Right ventricle myocardium inferior (tissue), 1 donor: ENCODE measurements at places on chromosomes 12 and 14. TPM values are rescaled to one million over a fixed set of nuclear protein-coding genes. Genes with fewer than 3 reads are reported as not detected.

- DNase-seq = no peak
These were observed 62.5 kb upstream of the PYGL start for GRCh38 chr14:51006781-51007211.

GRCh38 chr14:22820731-22821130 is 5.5 kb upstream of the SLC7A7 start:
- no peak for DNase-seq

COCH gene
- total RNA-seq = 0.43 TPM

ACRBP gene
- total RNA-seq = 1.2 TPM
